ENCODE measurements at places on chromosomes 4 and X. TPM values are rescaled to one million over a fixed set of nuclear protein-coding genes. Genes with fewer than 3 reads are reported as not detected.

SLC35A2 gene
- 37.0 TPM for total RNA-seq

ZMYM3 gene
- 34.2 TPM for total RNA-seq

SLC49A3 gene
- 0.31 TPM for total RNA-seq

ITIH6 gene
- not detected for total RNA-seq

PNMA6F gene
- total RNA-seq, result not detected

PCSK1N gene
- total RNA-seq, result 13.1 TPM

DCAF8L2 gene
- total RNA-seq, result not detected

PDGFC gene
- total RNA-seq, result 25.4 TPM

EDA gene
- total RNA-seq, result not detected

RNF128 gene
- total RNA-seq, result not detected

CDX4 gene
- not detected for total RNA-seq

F11 gene
- total RNA-seq, result not detected

TEX13C gene
- not detected for total RNA-seq

HSFX2 gene
- total RNA-seq, result 0.64 TPM

LANCL3 gene
- total RNA-seq, result 0.03 TPM

POU3F4 gene
- not detected for total RNA-seq

CORIN gene
- total RNA-seq, result 1.6 TPM

CXCL3 gene
- 2.1 TPM for total RNA-seq

ARHGAP24 gene
- total RNA-seq, result 29.6 TPM

CNKSR2 gene
- 2.5 TPM for total RNA-seq

TRO gene
- 83.2 TPM for total RNA-seq

DUSP9 gene
- total RNA-seq, result 0.91 TPM

IL3RA gene
- total RNA-seq, result not detected

AREG gene
- 0.64 TPM for total RNA-seq

RBM47 gene
- 0.11 TPM for total RNA-seq

BEND2 gene
- total RNA-seq, result not detected

ADRA2C gene
- total RNA-seq, result 0.32 TPM

NOCT gene
- 15.9 TPM for total RNA-seq

KLHL34 gene
- not detected for total RNA-seq

FAM199X gene
- 11.7 TPM for total RNA-seq

DCX gene
- not detected for total RNA-seq

SEPSECS gene
- 11.6 TPM for total RNA-seq

RAB40AL gene
- total RNA-seq, result 1.3 TPM

LPAR4 gene
- total RNA-seq, result 2.6 TPM

GLRA2 gene
- total RNA-seq, result not detected

SASH3 gene
- total RNA-seq, result not detected

NLRP2B gene
- not detected for total RNA-seq

PRDM5 gene
- 9.4 TPM for total RNA-seq

ESX1 gene
- not detected for total RNA-seq

PDCL2 gene
- total RNA-seq, result not detected

EDA2R gene
- 2.3 TPM for total RNA-seq

MAOA gene
- total RNA-seq, result 0.32 TPM

SPATA4 gene
- 0.76 TPM for total RNA-seq

CRMP1 gene
- 24.5 TPM for total RNA-seq

MOB1B gene
- total RNA-seq, result 26.0 TPM

ARMCX2 gene
- 60.4 TPM for total RNA-seq

NXF2B gene
- total RNA-seq, result not detected

PDE6B gene
- total RNA-seq, result 1.6 TPM

PRKX gene
- 37.2 TPM for total RNA-seq

GAGE12H gene
- total RNA-seq, result not detected

WFS1 gene
- 29.2 TPM for total RNA-seq

GAR1 gene
- 17.5 TPM for total RNA-seq

SOWAHB gene
- 0.75 TPM for total RNA-seq
